Fibroblast of the aortic adventitia (primary cell): ENCODE measurements at places on chromosomes 1 and 21. TPM values are rescaled to one million over a fixed set of nuclear protein-coding genes. Genes with fewer than 3 reads are reported as not detected.
A peak's percentile ranks its signal among the peaks of the same experiment; 100 is the strongest.

GRCh38 chr1:56973923-56974742 lies 8.3 kb upstream of the C8B start:
- peak; percentile 66 for DNase-seq

DNA sequence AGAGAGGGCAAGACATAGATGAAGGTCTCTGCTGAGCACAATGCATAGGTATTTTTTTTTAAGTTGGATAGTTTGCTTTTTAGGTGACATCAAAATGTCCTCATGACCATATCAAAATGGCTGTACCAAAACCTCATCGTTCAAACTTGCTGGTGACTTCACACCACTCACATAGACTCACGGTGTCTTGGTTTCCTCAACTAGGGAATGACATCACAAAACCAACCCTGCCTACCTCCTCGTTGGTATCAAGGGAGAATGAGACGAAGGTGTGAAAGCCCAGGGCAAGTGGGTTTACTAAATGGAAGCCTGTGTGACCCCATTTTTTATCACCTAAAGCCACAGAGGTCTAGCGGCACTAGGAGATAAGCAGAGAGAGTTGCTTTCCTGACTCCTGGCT lies 1.6 kb downstream of the PIGR start:
- no peak for DNase-seq

DNA sequence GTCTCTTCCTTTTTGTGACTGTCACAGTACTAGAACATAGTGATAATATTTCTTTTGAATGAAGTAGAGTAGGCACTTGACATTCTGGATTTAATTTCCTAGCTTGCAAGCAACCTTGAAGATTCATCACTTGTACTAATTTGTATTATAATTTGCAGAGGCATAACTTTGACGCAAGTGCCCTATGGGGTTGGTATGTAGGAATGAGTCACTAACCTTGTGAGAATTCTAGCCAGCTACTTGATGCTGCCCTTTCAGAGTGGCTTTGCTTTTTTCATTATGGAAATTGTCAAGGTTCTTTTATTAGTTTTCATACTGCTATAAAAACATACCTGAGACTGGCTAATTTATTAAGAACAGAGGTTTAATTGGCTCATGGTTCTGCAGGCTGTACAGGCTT lies 13.7 kb upstream of the DPH5 start:
- no peak for DNase-seq

DNA sequence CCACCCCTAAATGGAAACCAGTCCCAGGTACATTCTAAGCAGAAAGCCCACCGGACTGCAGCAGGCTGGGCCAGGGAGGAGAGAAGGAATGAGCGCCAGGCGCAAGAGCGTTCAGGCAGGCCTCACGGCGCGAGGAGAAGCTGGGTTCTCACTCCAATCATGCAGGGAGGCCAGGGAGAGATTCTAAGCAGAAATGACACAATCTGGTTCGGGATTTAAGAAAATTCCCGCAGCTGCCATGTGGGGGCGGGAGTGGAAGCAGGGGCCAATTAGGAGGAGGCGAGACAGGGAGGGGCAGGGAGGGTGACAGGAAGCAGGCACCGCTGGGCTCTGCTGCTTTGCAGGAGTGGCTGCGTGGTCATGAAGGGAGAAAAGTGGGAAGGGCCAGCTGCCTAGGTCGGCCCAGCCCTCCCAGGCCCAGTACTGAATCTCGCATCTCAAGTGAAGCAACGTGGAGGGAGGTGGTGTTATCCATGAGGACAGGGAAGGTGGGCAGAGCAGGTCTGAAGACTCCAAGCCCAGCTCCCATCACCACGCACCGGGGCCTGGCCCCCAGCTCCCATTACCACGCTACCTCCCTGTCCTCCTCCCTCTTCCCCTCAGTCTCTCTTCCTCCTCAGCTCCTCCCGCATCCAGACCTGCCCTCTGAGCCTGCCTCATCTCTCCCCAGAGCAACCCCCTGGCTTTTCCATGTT lies 11.8 kb downstream of the NPHP4 start:
- peak; percentile 59 for DNase-seq

DNA sequence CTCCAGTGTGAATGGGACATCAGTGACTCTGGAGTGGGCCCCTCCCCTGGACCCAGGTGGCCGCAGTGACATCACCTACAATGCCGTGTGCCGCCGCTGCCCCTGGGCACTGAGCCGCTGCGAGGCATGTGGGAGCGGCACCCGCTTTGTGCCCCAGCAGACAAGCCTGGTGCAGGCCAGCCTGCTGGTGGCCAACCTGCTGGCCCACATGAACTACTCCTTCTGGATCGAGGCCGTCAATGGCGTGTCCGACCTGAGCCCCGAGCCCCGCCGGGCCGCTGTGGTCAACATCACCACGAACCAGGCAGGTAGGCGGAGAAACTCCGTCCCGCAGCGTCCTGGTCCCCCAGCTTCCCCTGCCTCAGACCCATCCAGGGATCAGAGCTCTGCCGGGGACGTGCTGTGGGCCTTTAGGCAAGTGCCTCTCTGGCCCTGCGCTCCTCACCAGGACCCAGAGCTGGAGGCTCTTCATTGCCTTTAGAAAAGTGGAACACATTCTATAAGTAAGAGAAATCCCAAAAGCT lies 25.7 kb downstream of the EPHA8 start:
- DNase-seq = no peak

DNA sequence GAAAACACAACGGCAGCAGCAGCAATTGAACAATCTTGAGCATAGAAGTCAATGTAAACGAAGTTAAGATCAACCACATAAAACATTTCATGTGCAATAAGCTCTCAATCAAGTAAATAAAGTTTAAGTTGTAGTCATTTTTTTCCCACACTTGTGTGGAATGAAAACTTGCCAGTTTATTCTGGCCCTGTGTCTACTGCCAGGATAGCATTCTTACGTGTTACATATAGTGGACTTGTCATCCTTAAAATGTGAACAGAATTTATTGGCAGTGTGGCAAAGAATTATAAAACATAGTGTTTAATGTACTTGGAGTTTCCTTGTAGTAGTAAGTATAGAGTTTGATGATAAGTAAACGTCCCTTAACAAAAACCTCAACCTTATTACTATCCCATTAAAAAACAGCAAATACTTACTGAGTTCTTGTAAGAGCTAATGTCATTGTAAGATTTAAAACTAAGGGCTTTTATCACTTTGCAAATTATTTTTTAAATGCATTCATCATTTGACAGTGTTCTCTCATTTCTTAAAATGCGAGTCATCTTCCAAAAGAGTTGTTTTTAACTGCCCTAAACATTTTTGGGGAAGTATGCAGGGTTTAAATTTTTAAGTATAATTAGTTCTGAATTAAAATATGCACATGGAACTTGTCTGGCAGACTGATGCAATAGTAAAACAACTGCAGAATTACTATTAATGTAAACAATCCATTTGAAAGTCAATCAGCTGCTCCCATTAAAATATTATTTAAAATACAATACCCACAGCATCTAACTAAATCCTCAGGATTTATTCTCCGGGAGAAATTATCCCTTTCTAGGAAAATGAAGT lies 7.9 kb downstream of the COX20 start:
- no peak for DNase-seq

DNA sequence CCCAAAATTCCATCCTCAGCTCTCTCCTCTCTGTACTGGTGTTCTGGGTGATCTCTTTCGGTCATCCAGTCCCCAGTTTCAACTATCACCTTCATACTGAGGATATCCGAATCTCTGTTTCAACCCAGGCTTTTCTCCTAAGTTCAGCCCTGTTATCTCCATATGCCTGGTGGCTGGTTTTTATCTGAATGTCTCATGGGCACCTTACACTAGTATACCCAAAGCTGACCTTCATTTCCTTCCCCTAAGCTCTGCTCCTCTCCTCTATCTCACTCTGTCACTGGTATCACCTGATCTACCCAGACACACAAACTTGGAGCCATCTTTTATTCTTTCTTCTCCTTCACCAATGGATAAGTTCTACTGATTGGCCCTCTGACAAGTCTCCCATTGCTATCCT lies 53.0 kb downstream of the LRRC71 start:
- DNase-seq = no peak

DNA sequence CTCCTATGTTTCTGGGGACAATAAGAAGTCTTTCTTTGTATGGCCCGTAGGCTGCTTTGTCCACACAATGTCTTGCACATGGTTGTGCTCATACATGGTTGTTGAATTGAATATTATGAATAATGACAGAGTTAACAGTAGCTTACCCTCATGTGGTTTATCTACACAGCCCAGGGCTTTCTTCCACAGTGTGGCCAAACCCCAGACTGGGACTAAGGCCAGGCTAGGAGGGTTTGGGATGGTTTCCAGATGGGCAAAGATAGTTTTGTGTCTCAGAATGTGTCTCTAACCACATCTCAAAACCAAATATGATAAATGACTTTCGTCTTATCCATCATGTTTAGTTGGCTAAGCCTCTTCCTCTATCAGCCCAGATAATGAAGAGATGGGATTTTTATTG lies 65.2 kb downstream of the CACNA1E start:
- peak; percentile 3 for DNase-seq

- DNase-seq = peak; percentile 31
These were observed 4.0 kb downstream of the ARHGEF19 start for GRCh38 chr1:16208270-16208987.

- DNase-seq = no peak
These were observed 8.9 kb downstream of the PTPN14 start for GRCh38 chr1:214542275-214543199.

DNA sequence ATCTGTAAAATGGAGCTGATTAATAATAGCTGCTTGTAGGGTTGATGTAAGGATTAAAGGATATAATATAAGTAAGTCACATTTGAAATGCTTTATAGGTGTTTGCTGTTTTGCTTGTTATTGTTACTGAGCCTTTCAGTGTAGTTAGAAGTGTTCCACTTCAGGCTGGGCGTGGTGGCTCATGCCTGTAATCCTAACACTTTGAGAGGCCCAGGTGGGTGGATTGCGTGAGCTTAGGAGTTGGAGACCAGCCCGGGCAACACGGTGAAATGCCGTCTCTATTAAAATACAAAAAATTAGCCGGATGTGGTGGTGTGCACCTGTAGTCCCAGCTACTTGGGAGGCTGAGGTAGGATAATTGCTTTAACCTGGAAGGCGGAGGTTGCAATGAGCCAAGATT lies 12.2 kb downstream of the TRNAU1AP start:
- DNase-seq = no peak

DNA sequence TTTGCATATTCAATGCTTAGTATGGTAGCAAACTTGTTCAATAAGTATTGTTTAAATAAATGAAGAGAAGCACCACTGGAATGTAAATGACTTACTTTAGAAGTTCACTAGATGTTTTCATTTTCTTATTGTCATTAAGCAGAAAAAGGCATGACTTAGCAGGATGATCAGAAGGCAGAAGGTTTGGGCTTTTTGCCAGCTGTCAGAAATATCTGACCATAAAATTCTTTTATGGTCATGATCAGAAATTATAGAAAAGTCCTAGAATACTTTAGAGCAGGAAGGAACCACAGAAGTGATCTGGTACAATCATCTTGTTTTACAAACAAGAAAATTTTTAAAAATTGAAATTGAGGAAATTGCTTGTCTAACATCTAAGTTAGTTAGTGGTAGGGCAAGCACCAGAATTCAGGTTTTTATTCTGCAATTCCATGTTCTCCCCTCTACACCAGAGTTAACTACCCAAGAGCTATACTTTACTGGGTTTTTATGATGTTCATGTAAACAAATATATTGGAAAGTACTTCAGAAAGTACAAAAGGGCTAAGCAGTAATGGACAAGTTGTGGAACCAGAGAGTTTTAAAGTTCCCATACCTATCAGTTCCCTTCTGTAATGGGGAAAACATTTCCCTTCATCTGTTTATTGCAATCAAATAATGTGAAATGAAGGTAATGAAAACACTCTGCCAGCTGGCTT lies 10.1 kb downstream of the FMO5 start:
- no peak for DNase-seq

DNA sequence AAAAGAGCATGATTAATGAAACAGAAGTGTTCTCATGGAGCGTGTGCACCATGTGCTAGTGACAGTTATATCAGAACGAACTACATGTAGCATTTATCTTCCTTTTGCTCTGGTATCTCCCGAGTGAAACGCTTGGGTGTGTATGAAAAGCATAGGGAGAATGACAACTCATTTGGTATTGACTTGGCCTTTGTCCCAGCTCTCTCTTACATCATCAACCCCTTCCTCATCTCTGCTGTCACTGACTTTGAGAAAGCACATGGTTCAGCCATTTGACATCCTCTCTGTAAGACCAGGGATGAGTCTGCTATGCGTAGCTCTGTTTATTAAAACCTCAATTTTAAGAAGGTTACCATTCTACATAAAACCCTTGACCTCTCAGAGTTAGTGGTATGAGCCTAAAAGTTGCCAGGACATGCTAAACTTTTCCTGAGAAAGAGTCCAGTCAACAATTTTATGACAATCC lies 201.0 kb downstream of the NRIP1 start:
- peak; percentile 16 for DNase-seq

DNA sequence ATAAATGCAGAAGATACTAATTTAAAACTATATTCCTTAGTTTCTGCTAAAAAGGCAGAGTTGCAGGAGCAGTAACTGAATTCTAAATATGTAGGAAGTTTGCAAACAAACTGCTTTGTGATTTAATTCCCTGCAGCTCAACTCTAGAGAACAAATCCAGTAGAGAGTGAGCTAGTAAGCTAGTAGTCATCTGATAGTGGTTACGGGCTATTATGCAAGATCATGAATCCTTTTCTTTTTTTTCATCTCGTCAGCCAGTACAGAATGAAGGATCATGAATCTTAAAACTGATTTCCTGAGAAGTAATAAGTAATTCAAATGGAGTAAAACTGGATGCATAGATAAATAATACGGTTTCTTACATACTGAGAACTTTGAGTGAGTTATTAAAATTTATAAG lies 3.3 kb downstream of the DPH5 start:
- peak; percentile 72 for DNase-seq

GRCh38 chr1:97893844-97894243 lies 27.0 kb downstream of the DPYD start:
- no peak for DNase-seq

GRCh38 chr1:3907031-3907534 lies 7.0 kb upstream of the C1orf174 start:
- no peak for DNase-seq

DNA sequence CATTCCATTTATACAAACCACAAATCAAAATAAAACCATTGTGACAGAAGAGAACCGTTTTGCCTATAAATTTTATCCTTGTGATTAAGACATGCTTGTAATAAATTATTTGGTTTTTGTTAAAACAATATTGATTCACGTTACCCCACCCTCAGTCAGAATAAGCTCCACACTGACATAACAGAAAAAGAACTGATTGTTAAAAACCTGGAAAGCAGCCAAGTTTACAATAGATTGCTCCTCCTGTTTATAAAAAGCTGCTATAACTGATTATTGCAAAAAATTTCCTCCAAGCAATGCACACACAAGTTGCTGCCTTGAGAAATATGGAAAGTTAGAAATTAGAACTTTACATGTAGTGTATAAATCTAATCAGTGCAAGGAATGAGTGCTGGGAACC lies 263.5 kb downstream of the SETD4 start:
- peak; percentile 24 for DNase-seq

GRCh38 chr1:24275510-24275909 lies 43.6 kb upstream of the GRHL3 start:
- peak; percentile 39 for DNase-seq

The TMEM52 gene
- total RNA-seq = 0.72 TPM in 1 of 2 replicates, not detected in the other

The FCER1G gene
- not detected in 2 replicates for total RNA-seq

The PKLR gene
- total RNA-seq = not detected in 2 replicates

The PAFAH2 gene
- 8.7 and 9.8 TPM in 2 replicates for total RNA-seq
